CD8-positive, alpha-beta memory T cell (primary cell): ENCODE measurements at places on chromosomes 16 and 17.

DNA sequence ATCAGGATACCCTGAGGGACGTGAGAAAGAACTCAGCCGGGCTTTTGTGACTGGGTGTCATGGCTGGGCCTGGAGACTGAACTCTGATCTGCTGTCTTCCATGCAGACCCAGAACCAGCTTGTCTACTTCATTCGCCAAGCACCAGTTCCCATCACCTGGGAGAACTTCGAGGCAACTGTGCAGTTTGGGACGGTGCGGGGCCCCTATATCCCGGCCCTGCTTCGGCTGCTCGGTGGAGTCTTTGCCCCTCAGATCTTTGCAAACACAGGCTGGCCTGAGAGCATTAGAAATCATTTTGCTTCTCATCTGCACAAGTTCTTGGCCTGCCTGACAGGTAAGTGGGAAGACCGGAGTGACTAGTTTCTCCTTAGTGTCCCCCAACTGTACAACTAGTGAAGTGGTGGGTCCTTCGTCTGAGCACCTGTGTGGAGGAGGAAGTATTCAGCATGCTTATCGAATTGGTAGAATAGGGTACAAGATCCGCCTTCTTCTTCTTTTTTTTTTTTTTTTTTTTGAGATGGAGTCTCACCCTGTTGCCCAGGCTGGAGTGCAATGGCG, 15.5 kb downstream of the DNAH2 start:
- H3K36me3 ChIP-seq = no peaks in the 10 kb centered on the region
- H3K27me3 ChIP-seq = no peaks in the 10 kb centered on the region
- no peaks in the 10 kb centered on the region for H3K4me1 ChIP-seq
- no peak overlapping the region for H3K27ac ChIP-seq

- DNase-seq = no peak
- H3K27ac ChIP-seq = no peak overlapping the region
- H3K36me3 ChIP-seq = no peaks in the 10 kb centered on the region
- no peak overlapping the region for H3K4me3 ChIP-seq
- H3K4me1 ChIP-seq = no peaks in the 10 kb centered on the region
- no peaks in the 10 kb centered on the region for H3K27me3 ChIP-seq
Measured at GRCh38 chr16:55991843-55992242, 116.7 kb upstream of the CES5A start.

DNA sequence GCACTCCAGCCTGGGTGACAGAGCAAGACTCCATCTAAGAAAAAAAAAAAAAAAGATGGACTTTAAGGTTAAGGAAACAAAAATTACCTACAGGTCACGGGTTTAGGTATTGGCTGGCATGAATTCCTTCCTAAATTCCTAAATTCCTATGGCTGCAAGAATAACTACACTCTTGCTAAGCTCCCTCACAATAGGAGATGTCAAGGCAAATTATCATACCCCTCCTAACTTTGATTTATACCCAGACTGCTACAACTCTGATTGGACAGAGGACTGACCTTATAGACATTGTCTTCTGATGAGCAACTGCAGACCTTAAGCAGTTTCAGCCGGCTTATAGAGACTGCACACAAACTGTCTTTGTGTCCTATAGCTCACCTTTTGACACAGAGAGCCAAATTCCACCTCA, 25.1 kb upstream of the TMC7 start:
- peaks cover 3% of the 10 kb centered on the region for H3K27me3 ChIP-seq
- no peak for DNase-seq
- no peaks in the 10 kb centered on the region for H3K36me3 ChIP-seq
- peaks cover 5% of the 10 kb centered on the region for H3K4me1 ChIP-seq
- no peak overlapping the region for H3K27ac ChIP-seq

DNA sequence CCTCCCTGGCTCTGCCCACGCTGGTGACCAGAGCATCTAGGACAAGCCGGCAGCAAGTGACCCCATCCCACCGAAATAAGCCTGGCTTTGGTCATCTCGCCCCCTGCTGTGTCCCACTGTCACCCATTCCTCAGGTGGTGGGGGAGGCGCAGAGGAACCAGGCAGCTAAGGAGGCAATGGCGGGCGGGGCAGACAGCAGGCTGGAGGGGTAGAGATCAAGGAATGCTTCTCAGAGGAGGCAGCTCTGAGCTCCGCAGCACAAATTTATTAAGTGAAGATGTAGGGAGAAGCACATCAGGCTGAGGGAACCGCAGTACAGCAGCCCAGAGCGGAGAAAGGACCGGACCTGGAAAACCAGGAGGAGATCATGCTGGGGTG, 7.5 kb upstream of the KREMEN2 start:
- no peak overlapping the region for H3K4me3 ChIP-seq
- no peak overlapping the region for H3K27ac ChIP-seq
- no peak for DNase-seq
- no peaks in the 10 kb centered on the region for H3K27me3 ChIP-seq
- no peaks in the 10 kb centered on the region for H3K36me3 ChIP-seq

GRCh38 chr16:84144209-84144858, 643 bp downstream of the HSDL1 start:
- peaks cover 15% of the 10 kb centered on the region for H3K4me1 ChIP-seq
- H3K27me3 ChIP-seq = peaks cover 5% of the 10 kb centered on the region
- peak overlapping the region; percentile 77 for H3K4me3 ChIP-seq
- peak; percentile 57 for DNase-seq
- peak overlapping the region; percentile 70 for H3K27ac ChIP-seq
- H3K36me3 ChIP-seq = no peaks in the 10 kb centered on the region

- no peaks in the 10 kb centered on the region for H3K4me1 ChIP-seq
- no peak for DNase-seq
- H3K4me3 ChIP-seq = no peak overlapping the region
Measured at GRCh38 chr16:46555951-46556350, 65.2 kb downstream of the SHCBP1 start.

GRCh38 chr16:84914273-84914672, 94.5 kb downstream of the CRISPLD2 start:
- no peak overlapping the region for H3K27ac ChIP-seq
- H3K4me3 ChIP-seq = no peak overlapping the region
- peaks cover 4% of the 10 kb centered on the region for H3K27me3 ChIP-seq
- H3K4me1 ChIP-seq = no peaks in the 10 kb centered on the region
- no peak for DNase-seq
- H3K36me3 ChIP-seq = no peaks in the 10 kb centered on the region

DNA sequence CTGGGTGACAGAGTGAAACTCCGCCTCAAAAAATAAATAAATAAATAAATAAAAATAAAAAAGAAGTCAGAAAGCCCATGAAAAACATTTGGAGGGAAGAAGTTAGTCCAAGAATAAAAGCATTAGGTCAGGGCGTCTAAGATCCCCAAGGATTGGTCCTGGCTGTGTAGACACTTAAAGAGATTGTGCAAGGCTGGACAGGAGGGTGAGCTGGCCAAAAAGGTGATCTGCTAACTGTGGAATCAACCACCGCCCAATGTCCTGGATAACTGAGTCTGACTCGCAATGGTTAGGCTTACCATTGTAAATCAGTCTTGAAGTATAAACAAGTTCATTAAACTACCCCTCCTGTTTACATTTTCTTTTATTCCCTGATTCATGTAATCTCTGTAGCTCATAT, 8.8 kb upstream of the ABCA8 start:
- no peaks in the 10 kb centered on the region for H3K27me3 ChIP-seq
- DNase-seq = no peak
- no peak overlapping the region for H3K27ac ChIP-seq
- H3K36me3 ChIP-seq = no peaks in the 10 kb centered on the region

GRCh38 chr16:21598206-21598605, 1.2 kb upstream of the METTL9 start:
- no peaks in the 10 kb centered on the region for H3K36me3 ChIP-seq
- peaks cover 37% of the 10 kb centered on the region for H3K4me1 ChIP-seq
- no peaks in the 10 kb centered on the region for H3K27me3 ChIP-seq
- peak overlapping the region; percentile 75 for H3K27ac ChIP-seq
- H3K4me3 ChIP-seq = peak overlapping the region; percentile 87
- no peak for DNase-seq

- H3K27ac ChIP-seq = no peak overlapping the region
- H3K4me3 ChIP-seq = no peak overlapping the region
- H3K36me3 ChIP-seq = peaks cover 48% of the 10 kb centered on the region
- no peaks in the 10 kb centered on the region for H3K4me1 ChIP-seq
Measured at GRCh38 chr17:8465759-8466158, 30.1 kb downstream of the NDEL1 start.

- H3K27me3 ChIP-seq = no peaks in the 10 kb centered on the region
- H3K36me3 ChIP-seq = no peaks in the 10 kb centered on the region
- H3K4me1 ChIP-seq = peaks cover 7% of the 10 kb centered on the region
- no peak overlapping the region for H3K27ac ChIP-seq
Measured at GRCh38 chr17:62626719-62627218, 701 bp upstream of the MRC2 start.
